ENCODE measurements at places on chromosomes 11 and 22. TPM values are rescaled to one million over a fixed set of nuclear protein-coding genes. Genes with fewer than 3 reads are reported as not detected.
A peak's percentile ranks its signal among the peaks of the same experiment; 100 is the strongest.

- no peak for DNase-seq
Observed at GRCh38 chr22:50117168-50117762, 27.5 kb downstream of the MOV10L1 start.

GRCh38 chr22:31876156-31876920 lies 68.0 kb upstream of the YWHAH start:
- no peak for DNase-seq

GRCh38 chr11:100445231-100445735 lies 241.8 kb upstream of the ARHGAP42 start:
- DNase-seq, result no peak

DNA sequence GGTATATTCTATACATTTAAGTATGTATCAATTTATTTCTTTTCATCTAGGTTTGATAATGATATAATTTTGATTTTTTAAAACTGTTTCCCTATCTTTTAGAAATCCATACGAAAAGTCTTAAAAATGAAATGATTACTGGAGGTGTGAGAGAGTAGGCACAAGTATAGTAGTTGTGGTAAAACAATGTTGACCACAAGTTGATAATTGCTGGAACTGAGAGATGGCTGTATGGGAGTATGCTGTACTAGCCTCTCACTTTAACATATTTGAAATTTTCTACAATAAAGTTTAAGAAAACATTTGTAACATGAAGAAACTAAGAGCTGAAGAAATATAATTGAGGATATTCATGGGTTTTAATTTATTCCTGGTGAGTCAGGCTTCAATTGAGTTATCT lies 30.0 kb downstream of the FSHB start:
- DNase-seq, result no peak

- DNase-seq, result no peak
Observed at GRCh38 chr22:23213581-23214334, 33.4 kb downstream of the BCR start.

- no peak for DNase-seq
Observed at GRCh38 chr22:31861226-31861840, 83.0 kb upstream of the YWHAH start.

- DNase-seq, result peak; percentile 82
Observed at GRCh38 chr22:19629720-19630419, 84.4 kb upstream of the SEPTIN5 start.

- DNase-seq, result no peak
Observed at GRCh38 chr22:43101306-43101705, 9.2 kb upstream of the BIK start.

GRCh38 chr22:48096851-48097665 lies 1334.6 kb downstream of the TBC1D22A start:
- DNase-seq, result no peak

GRCh38 chr11:37002831-37003230 lies 404.8 kb upstream of the RAG2 start:
- DNase-seq, result no peak

- no peak for DNase-seq
Observed at GRCh38 chr22:41563051-41563711, 2.4 kb downstream of the CSDC2 start.

DNA sequence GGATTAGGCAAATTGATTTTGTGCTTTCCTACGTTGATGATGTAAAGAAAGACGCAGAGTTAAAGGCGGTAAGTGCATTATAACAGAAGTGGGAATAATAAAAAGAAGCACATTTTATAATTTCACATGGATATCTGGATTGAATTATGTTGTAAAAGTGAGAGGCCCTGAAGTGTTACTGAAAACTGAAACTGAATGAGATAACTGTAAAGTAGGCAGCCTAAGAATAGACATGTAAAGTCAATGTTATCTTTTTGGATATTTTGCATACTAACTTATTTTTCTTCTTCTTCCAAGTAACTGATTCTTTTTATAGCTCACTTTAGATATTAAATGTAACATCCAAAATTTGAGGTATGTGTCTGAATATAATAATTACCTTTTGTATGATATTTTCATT lies 28.3 kb downstream of the ANO5 start:
- DNase-seq, result no peak

DNA sequence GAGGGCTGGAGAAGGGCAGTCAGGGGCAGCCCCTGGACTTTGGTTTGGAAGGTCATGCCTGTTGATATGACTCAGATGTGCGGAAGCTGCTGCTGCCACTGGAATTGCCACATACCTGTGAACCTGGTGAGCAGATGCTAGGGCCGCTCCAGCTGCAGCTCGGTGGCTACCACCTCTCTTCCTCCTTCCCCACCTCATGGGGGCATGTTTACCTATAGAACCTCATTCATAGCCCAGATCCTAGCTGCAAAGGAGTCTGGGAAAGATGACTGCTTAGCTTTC lies 17.5 kb upstream of the TSPAN18 start:
- DNase-seq, result no peak

DNA sequence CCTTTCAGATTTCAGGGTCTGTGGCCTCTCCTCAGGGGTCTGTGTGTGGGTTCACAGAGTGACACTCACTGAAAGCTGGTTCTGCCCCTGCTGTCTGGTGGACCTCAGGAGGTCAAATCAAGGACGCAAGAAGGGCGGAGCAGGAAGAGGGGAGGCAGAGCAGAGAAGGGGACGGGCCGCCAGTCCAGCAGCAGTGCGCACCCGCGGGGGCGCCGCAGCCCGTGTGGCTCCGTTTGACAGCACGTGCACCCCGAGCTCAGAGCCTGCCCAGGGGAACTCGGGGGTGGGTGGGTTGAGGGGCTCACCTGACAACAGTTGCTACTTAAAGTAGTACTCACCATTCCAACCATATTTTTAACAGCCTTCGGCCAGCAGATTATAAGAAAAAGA lies 71.4 kb upstream of the PITPNB start:
- DNase-seq, result peak; percentile 36

GRCh38 chr11:59550842-59551658 lies 39.7 kb downstream of the OR4D9 start:
- DNase-seq, result peak; percentile 90

DNA sequence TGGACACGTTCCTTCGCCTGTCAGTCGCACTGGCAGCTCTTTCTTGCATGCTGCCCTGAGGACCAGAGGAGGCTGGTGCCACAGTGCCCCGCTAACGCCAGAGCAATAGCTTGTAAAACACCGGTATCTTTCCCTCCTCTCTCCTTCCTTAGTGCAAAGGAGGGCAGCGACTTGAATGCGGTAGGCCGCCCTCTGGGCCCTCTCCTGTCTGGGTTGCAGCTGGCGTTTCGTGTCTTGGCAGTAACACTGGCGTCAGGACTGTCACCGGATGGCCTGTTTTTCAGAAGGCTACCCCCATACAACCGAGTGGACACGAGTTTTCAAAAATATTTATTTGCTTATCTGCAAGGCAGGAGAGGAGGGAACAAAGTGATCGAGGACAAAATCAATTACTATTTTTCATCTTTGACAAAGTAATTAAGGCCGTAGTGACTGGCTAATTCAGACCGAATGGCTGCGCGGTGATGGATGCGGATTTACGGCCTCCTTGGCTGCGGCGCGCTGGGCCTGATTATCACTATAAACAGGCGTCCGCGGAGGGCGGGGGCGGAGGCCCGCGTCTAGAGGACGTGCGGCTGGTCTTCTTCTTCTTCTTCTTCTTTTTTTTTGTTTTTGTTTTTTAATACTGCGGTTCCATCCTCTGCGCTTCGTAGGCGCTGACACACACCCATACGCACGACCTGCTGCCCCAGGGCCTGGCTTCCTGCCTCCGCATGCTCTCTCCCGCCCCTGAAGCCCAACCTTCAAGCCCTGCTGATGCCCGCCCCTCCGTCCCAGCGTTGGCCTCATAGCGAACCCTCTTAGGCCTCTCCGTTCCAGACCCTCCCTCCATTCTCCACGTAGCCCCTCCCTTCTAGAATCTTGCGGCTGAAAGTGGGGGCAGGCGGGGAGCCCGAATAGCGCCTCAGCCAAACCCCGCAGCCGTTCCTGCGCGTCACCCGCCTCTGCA lies 2.9 kb upstream of the SLC6A5 start:
- no peak for DNase-seq

DNA sequence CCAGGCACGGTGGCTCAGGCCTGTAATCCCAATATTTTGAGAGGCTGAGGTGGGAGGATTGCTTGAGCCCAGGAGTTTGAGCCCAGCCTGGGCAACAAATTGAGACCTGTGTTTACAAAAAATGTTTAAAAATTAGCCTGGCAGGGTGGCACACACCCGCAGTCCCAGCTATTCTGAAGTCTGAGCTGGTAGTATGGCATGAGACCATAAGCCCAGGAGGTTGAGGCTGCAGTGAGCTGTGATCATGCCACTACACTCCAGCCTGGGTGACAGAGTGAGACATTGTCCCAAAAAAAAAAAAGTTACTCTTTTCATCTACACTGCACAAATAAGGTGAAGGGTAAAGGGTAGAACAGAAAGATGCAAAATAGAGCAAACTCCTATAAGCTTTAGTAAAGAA lies 22.3 kb upstream of the PPP2R1B start:
- DNase-seq, result no peak

- no peak for DNase-seq
Observed at GRCh38 chr11:126585774-126586491, 230.4 kb downstream of the ST3GAL4 start.

DNA sequence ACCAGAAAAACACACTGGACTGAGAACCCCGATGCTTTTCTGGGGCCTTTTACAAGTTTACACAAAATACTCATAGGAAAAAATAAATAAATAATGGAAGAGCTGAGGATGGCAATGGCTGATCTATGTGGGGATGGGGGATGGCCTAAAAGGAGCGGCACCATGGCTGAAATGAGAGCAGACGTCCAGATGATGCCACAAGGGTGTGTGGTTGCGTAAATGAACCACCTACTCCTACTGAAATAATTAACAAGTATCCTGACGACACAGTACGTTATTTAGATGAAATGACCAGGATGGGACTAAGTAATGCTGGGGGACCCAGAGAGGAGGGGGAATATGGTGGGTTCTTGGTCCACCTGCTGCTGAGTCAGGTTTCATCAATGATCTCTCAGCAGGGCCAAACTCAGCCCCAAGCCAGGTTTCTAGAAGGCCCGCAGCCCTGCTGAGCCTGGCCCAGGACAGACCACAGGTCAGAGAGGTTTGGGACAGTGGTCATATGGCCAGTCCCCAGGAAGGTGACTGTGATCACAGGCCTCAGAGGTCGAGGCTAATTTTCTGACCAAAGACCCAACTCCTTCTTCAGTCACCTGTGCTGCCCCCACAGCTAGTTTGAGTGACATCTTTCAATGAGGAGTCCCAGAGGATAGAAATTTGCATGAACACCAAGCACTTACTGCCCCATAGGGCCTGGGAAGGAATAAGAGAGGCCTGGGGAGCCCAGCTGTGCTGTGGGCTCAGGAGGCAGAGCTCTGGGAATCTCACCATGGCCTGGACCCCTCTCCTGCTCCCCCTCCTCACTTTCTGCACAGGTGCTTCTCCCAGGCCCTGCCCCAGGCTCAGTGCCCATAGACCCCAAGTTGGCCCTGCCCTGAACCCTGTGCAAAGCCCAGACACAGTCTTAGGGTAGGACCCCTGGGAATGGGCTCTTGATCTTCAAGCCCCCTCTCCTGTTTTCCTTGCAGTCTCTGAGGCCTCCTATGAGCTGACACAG lies 76.3 kb upstream of the IGLL5 start:
- DNase-seq, result no peak

- DNase-seq, result no peak
Observed at GRCh38 chr22:19904935-19905334, 36.6 kb upstream of the COMT start.

- DNase-seq, result no peak
Observed at GRCh38 chr11:21552911-21553310, 640.0 kb upstream of the ANO5 start.

GRCh38 chr11:89433278-89433677 lies 57.9 kb downstream of the NOX4 start:
- DNase-seq, result no peak

DNA sequence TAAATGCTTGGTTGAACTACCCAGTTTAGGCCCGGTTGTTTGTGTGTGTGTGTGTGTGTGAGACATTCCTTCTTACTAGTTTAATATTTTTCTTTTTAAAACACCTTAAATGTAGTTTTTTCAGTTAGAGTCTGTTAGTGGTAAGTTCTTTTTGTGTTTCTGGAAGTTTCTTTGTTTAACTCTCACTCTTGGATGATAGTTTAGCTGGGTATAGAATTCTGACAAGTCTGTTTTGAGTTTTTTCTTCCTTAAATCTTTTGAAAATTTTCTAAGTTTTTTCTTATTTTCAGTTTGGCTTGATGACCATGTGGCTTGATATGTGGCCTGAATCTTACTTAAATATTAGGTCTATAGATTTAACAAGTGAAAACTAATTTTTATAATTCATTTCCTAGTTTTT lies 60.1 kb downstream of the PDE3B start:
- DNase-seq, result no peak

GRCh38 chr11:2300936-2301630 lies 635 bp downstream of the C11orf21 start:
- no peak for DNase-seq

- DNase-seq, result no peak
Observed at GRCh38 chr11:9130297-9130696, 38.9 kb upstream of the SCUBE2 start.

GRCh38 chr22:20441631-20442484 lies 4.2 kb upstream of the SCARF2 start:
- DNase-seq, result no peak

DNA sequence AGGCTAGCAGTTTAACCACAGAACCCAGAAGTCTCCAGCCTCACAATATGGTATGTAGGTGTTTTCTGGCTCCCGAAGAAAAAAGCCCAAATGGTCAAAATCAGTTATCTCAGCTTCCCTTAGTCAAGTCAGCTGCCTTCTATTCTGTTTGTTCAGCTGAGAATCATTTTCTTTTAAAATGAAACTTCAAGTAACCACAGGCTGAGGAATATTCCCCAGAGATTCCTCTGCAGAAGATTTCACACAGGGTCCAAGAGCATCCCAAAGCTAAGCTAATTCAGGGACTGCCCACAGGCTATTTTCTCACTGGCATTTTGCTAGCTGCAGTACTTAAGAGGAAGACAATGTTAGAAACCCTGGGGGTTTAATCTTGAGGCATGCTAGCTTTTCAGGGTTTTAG lies 977.0 kb upstream of the CHORDC1 start:
- no peak for DNase-seq

DNA sequence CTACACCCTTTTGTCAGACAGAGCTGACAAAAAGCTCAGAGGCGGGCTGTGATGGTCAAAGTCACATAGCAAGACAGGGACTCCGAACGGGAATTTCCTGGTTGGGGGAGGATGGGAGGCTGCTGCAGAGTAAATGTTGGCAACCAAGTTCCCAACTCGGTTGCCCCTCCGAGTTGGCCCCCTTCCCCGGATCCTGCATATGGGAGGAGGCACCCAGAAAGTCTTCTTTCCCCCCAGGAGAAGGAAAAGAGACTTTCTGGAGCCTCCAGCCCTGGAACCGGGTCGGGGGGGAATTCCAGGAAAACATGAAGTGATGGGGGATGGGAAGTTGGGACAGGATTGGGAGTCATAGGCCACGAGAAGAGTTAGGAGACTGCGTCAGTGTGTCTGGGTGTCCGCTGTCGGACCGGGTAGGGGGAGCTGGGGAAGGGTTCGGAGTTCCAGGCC lies 614 bp downstream of the SELENOM start:
- no peak for DNase-seq

CHRM4 gene
- total RNA-seq, result 4.1 TPM

TPP1 gene
- 34.8 TPM for total RNA-seq

TEX54 gene
- not detected for total RNA-seq

CD3G gene
- 98.6 TPM for total RNA-seq

ASCL3 gene
- not detected for total RNA-seq

ZNF280A gene
- not detected for total RNA-seq

VSIG10L2 gene
- total RNA-seq, result not detected

PNPLA5 gene
- total RNA-seq, result not detected

MMP26 gene
- not detected for total RNA-seq

AMOTL1 gene
- 0.39 TPM for total RNA-seq

PRR33 gene
- total RNA-seq, result not detected

ABCC8 gene
- not detected for total RNA-seq

CHRNA10 gene
- 0.33 TPM for total RNA-seq

FXYD2 gene
- total RNA-seq, result 9.6 TPM

CD6 gene
- 793 TPM for total RNA-seq

OTOG gene
- total RNA-seq, result not detected

APOA5 gene
- total RNA-seq, result not detected

All from CD8-positive, alpha-beta T cell (primary cell).